ENCODE measurements at places on chromosomes 7 and 10. TPM values are rescaled to one million over a fixed set of nuclear protein-coding genes. Genes with fewer than 3 reads are reported as not detected.

The LIPJ gene
- 0.16 TPM for total RNA-seq

GRCh38 chr10:95445223-95445836 lies 115.8 kb downstream of the SORBS1 start:
- H3K36me3 ChIP-seq: no peaks in the 10 kb centered on the region
- peak overlapping the region; percentile 96 for H3K27ac ChIP-seq
- no peaks in the 10 kb centered on the region for H3K4me1 ChIP-seq
- peak; percentile 94 for DNase-seq
- no peak overlapping the region for H3K4me3 ChIP-seq

The CNTNAP2 gene
- total RNA-seq: 0.82 TPM

GRCh38 chr7:3294432-3295100 lies 6.5 kb upstream of the SDK1 start:
- no peak overlapping the region for H3K27ac ChIP-seq
- no peaks in the 10 kb centered on the region for H3K4me1 ChIP-seq
- H3K36me3 ChIP-seq: no peaks in the 10 kb centered on the region
- DNase-seq: no peak

The NODAL gene
- not detected for total RNA-seq

GRCh38 chr10:31262672-31263071 lies 56.3 kb upstream of the ZEB1 start:
- peak overlapping the region; percentile 5 for H3K27ac ChIP-seq
- peaks cover 26% of the 10 kb centered on the region for H3K4me1 ChIP-seq
- H3K36me3 ChIP-seq: no peaks in the 10 kb centered on the region
- H3K4me3 ChIP-seq: no peak overlapping the region

DNA sequence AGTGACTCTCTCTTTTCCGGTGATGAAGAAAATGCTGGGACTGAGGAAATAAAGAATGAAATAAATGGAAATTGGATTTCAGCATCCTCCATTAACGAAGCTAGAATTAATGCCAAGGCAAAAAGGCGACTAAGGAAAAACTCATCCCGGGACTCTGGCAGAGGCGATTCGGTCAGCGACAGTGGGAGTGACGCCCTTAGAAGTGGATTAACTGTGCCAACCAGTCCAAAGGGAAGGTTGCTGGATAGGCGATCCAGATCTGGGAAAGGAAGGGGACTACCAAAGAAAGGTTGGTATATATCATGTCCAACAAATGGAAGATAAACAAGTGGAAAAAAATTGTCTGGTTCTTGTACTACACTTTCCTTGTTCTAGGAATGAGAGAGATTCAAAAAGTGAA lies 9.5 kb downstream of the PDCD4 start:
- peak; percentile 58 for DNase-seq
- no peaks in the 10 kb centered on the region for H3K27me3 ChIP-seq
- H3K27ac ChIP-seq: peak overlapping the region; percentile 19
- H3K4me1 ChIP-seq: peaks cover 54% of the 10 kb centered on the region

GRCh38 chr10:21078410-21079329 lies 181.6 kb upstream of the NEBL start:
- H3K36me3 ChIP-seq: no peaks in the 10 kb centered on the region
- H3K27ac ChIP-seq: no peak overlapping the region
- H3K4me1 ChIP-seq: no peaks in the 10 kb centered on the region

DNA sequence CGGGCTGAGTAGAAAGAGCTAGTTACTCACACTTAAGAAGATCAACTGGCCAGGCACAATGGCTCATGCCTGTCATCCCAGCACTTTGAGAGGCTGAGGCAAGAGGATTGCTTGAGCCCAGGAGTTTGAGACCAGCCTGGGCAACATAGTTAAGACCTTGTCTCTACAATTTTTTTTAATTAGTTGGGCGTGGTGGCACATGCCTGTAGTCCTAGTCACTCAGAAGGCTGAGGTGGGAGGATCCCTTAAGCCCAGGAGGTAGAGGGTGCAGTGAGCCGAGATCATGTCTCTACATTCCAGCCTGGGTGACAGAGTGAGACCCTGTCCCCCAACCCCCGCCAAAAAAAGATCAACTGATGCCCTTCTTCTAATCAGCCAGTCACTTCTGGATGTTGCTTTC lies 74.6 kb upstream of the ATP6V0A4 start:
- H3K4me3 ChIP-seq: no peak overlapping the region
- no peaks in the 10 kb centered on the region for H3K4me1 ChIP-seq
- H3K27me3 ChIP-seq: no peaks in the 10 kb centered on the region
- peaks cover 14% of the 10 kb centered on the region for H3K36me3 ChIP-seq

All from sigmoid colon (tissue), 7 donors.